ENCODE measurements at places on chromosomes 12 and 14.
A peak's percentile ranks its signal among the peaks of the same experiment; 100 is the strongest.

GRCh38 chr12:89571491-89572195 is 45.8 kb upstream of the POC1B start:
- DNase-seq = no peak

- peak; percentile 95 for DNase-seq
Measured at GRCh38 chr14:88352698-88353097, 29.6 kb upstream of the KCNK10 start.

DNA sequence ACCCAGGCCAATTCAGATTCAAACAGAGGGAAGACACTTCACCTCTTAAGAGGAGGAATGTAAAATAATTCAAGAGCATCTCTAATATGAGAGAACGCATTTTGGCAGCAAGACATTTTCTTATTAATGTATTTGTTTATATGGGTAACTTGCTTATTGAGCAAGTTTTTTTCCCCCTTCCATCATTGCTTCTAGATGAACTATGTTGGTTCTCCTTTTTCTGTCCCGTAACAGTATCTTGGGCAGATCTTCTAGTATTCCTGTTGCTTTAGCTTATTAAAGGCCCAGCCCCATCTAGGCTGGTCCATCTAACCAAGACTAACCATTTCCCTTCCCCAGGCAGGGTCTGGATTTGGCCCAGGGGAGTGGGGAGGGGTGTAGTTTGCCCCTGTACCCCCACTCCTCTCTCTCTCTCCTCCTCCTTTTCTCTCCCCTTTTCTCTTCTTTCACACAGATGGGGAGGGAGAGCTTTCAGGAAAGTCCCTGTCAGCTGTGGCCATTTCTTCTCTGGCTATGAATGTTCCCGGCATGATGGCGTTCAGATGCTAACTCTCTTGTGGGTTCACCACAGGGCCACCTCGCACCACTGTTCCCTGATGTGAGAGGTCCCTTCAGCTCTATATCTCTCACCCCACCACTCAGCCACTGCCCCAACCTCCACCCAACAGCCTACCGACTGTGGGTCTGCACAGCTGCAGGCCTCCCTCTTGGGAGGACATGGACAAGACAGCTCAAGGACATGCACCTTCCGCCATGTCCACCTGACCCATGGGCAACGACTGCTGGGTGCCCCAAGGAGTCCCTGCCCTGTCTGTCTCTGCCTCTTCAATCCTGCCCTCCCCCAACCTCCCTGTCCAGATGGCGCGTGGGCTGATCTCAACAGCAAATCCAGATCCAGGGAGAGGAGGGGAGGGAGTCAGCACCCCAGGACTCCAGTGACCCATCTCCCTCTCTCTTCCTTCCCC is 15.8 kb upstream of the RPS6KL1 start:
- no peak for DNase-seq

GRCh38 chr14:33946679-33947476 is 4.0 kb downstream of the EGLN3 start:
- DNase-seq = no peak

- DNase-seq = peak; percentile 93
Measured at GRCh38 chr12:49200919-49201594, 12.2 kb upstream of the TUBA1A start.
